Activated CD4-positive, alpha-beta T cell treated with anti-CD3 and anti-CD28 coated beads for 24 hours (primary cell): ENCODE measurements at places on chromosomes 7 and 10.

DNA sequence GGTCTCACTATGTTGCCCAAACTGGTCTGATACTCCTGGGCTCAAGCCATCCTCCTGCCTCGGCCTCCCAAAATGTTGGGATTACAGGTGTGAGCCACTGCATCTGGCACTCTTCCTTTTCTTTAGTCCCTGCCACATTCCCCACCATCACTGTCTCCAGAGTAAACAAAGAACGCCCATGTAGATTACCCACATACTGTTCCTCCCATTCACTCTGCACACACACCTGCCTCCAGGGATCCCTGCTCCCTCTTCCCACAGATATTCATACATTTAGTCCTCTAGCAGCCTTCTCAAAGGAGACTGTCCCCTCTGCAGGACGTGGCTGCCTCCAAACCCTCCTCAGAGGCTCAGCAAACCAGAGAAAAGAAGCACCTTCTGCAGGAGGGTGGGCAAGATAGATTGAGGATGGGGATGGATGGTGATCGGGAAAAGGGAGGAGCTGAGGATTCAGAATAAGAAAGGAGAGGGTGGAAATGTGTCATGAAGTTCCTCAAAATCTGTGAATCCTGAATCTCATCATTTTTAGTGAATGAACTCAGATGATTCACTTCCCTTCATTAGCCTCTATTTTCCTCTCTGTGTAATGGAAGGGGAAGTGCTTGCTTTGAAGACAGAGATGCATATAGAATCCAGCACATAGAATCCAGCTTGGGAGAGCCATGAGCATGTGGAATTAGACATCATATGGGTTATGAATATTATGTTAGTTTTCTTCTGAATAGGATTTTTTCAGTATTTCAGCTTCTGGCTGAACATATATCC is 5.5 kb upstream of the PLAU start:
- DNase-seq = no peak

GRCh38 chr7:116449950-116450349 is 49.6 kb upstream of the CAV2 start:
- DNase-seq = no peak

DNA sequence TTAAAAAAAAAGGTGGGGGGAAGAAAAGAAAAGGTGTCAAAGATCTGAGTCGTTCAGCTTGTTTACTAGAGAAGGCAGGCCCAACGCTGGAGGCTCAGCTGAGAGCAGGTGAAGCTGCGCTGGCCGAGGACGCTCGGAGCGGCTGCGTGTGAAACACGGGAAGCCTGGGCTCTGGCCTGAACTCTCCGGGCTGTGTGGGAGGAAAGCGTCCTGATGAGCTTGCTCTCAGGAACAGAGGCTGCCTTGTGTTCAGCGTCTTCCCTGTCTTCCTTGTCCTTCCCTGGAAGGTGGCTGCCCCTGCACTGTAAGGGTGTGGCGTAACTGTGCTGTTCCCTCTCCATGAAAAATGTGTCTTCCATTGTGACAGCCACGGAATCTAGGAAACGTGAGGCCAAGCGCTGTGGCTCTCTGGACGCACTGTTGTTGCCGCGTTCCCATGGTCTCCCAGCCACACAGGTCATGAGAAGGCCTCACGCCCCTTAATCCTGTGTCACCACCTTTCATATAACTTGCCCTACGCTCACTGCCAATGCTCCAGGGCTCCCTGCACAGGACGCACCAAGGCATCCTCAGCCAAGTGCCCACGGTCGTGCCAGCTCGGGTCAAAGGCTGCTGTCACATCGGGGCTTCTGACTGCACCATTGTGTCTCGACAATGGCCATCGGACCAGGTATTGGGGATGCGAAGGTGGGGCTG is 15.8 kb downstream of the IL15RA start:
- no peak for DNase-seq

GRCh38 chr10:96208271-96208670 is 63.1 kb downstream of the BLNK start:
- no peak for DNase-seq

- DNase-seq = no peak
Observed at GRCh38 chr10:124243702-124244121, 150.3 kb upstream of the CHST15 start.

DNA sequence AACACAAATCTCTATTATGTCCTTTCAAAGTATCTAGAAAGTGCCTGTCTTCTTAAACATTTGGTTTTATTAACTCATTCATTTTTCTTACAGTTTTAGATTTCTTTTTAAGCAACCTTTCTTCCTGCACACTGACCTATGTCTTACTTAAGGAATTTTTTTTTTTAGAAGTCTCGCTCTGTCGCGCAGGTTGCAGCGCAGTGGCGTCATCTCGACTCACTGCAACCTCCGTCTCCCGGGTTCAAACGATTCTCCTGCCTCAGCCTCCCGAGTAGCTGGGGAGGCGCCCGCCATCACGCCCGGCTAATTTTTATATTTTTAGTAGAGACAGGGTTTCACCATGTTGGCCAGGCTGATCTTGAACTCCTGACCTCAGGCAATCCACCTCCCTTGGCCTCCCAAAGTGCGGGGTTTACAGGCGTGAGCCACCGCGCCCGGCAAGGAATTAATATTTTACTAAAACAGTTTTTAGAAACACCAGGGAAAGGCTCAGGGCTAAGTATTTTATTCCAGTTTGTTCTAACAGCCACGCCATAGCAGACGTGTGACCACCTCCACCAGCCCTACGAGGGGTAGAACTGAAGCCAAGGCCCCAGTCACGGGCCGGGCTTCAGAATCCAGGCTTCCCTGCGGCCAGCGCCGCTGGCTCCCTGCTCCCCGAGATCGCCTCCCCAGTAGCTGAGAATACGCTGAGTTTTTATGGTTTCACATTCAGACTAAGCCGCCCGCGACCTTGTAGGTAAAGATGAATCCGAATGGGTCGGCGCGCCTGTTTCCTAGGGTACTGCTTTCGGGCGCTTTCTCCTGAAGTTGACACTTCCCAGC is 941 bp upstream of the LUC7L2 start:
- DNase-seq = peak; percentile 15

GRCh38 chr7:88218836-88219605 is 817 bp downstream of the SRI start:
- no peak for DNase-seq

- DNase-seq = no peak
Observed at GRCh38 chr10:2619472-2619871, 447.9 kb upstream of the PFKP start.

DNA sequence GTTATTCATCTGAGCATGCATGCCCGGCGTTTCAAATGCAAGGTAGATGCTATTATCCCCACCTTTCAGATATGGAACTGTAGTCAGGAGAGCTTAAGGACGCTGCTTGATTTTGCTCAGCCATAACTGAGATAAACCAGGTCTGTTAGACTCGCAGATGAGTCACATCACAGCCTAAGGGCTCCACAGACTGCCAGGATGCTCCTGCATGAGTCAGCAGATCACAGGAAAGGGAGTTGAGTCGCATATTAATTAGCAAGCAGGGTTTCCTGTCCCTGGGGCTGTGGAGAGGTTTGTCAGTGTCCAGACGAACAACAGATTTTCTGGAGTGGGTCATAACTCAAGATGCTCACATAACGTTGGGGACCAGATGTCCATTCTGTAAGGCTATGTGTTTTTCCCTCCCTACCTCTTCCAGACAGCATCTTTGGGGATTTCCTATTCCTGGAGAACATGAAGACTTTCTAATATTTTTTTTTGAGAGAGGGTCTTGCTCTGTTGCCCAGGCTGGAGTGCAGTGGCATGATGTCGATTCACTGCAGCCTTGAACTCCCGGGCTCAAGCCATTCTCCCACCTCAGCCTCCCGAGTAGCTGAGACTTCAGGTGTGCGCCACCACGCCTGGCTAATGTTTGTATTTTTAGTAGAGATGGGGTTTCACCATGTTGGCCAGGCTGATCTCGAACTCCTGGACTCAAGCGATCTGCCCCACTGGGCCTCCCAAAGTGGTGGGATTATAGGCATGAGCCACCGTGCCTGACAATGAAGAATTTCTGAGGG is 36.7 kb downstream of the PFKFB3 start:
- DNase-seq = peak; percentile 33

DNA sequence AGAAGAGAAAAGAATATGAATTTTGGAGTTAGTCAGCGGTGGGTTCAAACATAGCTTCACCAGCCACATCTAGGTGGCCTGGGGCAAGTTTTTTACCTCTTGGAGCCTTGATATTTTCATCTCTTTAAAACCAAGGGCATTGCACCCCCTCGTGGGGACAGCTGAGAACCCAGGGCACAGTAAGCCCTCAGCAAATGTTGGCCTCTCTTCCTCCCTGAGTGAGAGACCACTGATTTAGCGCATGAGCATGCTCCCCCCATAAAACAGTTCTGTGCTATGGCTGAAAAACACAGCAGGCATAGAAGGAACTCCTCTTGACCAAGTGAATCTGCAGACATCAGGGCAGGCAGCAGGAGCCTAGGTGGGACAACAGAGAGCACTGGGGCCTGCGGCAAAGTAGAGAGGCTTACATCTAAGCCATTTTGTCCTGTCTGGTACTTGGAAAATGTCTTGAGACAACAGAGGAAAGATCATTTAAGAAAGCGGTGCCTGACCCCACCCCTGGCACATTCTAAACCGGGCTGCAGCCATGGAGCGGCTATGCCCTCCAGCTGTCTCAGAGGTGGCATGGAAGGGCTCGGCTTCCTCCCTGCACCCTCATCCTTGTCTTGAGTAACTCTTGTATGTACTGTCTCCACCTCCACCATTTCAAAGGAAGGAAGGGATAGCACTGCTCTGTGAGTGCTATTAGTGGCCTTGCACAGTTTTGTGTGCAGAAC is 94.7 kb downstream of the ARHGAP22 start:
- DNase-seq = no peak

- no peak for DNase-seq
Observed at GRCh38 chr7:102300643-102301221, 14.1 kb downstream of the SH2B2 start.

DNA sequence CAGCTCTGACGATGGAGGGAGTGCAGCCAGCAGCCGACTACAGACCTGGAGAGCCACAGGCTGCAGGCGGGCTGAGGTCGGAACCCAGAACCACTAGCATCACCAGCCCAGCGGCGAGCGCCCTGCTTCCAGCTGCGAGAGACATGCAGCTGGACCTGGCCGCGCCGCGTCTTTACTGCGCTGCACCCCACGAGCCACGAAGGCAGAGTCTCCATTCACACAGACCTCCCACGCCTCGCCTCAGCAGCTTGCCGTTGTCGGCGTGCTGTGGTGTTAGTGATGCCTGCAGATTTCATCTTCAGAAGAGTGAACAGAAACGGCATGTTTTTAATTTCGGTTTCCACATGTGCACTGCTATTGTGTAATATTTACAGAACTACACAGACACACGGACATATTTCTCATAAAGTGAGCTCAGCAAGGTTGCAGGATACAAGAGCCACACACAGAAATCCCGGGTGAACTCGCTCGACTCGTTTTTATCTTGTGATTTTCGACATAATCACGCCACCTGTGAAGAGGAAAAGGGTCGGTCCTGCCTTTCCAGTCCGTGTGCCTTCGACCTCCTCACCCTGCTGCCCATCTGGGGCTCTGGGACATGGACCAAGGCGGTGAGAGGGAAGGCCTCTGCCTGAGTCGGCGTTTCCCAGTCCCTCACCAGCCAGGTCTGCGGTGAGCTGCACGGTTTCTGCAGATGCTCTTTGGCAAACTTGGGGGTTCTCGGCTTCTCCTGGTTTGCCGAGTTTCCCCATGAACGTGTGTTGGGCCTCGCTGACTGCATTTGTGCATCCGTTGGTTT is 252.2 kb downstream of the ELFN1 start:
- peak; percentile 46 for DNase-seq

- DNase-seq = no peak
Observed at GRCh38 chr10:130750441-130750840, 561.1 kb downstream of the TCERG1L start.

DNA sequence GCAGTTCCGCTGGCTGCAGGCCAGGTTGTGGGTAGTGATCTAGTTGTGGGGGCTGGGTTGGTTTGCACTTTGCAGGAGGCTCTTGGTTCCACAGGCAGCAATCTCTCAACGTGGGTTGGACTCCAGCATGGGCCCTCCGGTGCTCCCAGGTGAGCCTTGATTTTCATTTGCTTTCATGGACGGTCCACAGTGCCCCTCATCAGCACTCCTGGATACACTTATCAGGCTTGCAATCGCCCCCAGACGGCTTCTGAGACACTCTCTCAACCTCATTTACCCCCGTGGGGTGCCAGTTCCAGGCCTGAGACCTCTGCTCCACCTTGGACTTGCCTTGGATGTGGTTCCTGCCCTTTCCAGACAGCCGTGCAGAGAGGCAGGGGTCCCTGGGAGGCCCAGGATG is 31.3 kb upstream of the ZNF273 start:
- DNase-seq = no peak

- DNase-seq = no peak
Observed at GRCh38 chr7:73830681-73831583, at the start of gene CLDN4. Gene CLDN4, plus strand, starts transcription at chr7:73830996. Its CDS starts 206 bp downstream, at chr7:73831202.

DNA sequence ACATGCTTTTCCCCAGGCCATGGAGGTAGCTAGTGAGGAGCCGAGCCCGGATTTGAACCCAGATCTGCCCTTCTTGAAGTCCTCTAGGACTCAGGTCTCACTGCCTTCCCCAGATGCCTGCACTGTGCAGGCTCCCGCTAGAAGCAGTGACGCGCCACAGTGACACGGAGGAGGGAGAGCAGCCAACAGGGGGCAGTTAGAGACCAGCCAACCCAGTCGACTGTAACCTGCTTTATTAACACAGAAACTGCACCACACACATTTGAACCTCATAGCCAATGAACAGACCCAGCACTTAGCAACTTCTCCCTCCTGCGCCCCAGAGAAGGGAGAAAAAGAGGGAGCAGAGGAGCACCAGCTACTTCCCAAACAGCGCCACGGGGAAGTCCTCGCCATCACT is 27.4 kb downstream of the PILRA start:
- no peak for DNase-seq

DNA sequence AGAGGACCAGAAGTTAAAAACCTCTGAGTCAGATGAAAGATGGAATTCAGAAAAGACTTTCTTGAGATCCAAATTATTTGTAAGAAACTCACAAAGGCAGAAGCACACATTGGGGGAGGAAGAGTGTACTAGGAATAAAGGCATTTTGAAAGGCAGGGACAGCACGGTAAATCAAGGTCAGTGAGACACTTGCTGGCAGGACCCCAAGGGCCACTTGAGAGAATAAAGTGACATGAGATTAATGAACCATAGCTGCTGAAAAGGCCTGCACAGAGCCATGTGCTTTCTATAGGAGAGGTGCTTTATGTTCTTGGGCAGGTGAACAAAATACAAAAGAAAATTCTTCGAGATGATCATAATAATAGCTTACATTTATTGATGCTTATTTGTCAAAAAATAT is 929.9 kb upstream of the MBL2 start:
- DNase-seq = no peak

GRCh38 chr7:2764621-2765020 is 76.6 kb downstream of the AMZ1 start:
- DNase-seq = no peak

DNA sequence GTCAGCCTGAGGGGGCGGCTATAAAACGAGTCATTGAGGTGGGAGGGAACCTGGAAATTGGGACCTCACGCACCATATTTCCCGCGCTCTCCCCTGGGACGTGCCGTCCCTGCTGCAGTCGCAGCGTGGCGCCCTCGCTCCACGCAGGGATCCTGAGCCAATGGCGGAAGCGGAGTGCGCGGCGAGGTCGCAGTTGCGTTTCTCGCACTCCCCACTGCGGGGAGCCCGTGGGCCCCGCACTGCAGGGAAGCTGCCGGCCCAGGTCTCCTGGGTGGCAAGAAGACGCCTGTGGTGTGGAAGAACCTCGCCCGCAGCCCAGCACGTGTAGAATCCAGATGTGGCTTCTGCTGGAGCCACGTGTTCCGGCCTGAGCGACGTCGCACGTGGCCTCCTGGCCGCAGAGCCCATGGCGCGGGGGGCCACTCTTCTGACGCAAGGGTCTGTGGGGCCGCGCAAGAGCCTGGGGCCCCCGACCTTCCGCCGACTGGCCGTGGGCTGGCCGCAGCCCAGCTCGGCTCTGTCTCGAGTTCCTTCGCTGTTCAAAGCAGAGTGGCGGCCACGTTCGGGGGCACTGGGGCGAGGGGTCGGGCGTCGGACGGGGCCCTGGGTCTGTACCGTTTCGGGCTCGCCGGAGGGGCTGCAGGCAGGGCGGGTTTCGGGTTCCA is 26.4 kb downstream of the HIF1AN start:
- peak; percentile 71 for DNase-seq
